Dorsolateral prefrontal cortex (tissue), 122 donors: ENCODE measurements at places on chromosomes 6 and 20.
A peak's percentile ranks its signal among the peaks of the same experiment; 100 is the strongest.

- no peak for DNase-seq
Observed at GRCh38 chr6:16805243-16805950, 44.1 kb upstream of the ATXN1 start.

GRCh38 chr20:34896086-34896621, 19.7 kb downstream of the ACSS2 start:
- peak; percentile 38 for DNase-seq

- DNase-seq = no peak
Observed at GRCh38 chr20:10454151-10454750, 19.1 kb downstream of the SLX4IP start.

GRCh38 chr6:20875369-20875963, 341.2 kb downstream of the CDKAL1 start:
- no peak for DNase-seq

GRCh38 chr6:4017834-4018170, 61.1 kb downstream of the FAM217A start:
- DNase-seq = no peak

GRCh38 chr20:18284805-18285533, 3.4 kb upstream of the ZNF133 start:
- no peak for DNase-seq

- no peak for DNase-seq
Observed at GRCh38 chr20:44583157-44583556, 778 bp downstream of the PKIG start.

DNA sequence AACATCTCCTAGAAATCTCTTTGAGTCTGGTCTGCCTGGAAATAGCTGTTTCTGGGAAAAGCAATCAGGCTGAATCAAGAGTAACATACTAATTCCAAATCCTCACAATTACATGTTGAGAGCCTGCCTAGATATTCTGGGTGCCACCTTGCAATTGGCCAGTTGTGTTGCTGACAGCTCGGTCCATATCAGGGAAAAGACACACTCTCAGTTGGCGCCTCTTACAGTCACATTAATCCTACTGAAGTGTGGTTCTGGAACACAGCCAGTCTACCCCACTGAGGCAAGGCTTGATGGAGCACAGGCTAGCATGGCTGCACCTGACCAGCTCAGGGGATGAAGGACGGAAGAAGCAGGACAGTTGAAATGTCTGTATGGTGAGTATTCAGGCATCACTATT, 121.4 kb upstream of the TAB2 start:
- no peak for DNase-seq

GRCh38 chr6:168609914-168610490, 169.0 kb downstream of the SMOC2 start:
- DNase-seq = no peak

GRCh38 chr6:41066867-41067304, 5.3 kb downstream of the OARD1 start:
- DNase-seq = peak; percentile 68

- no peak for DNase-seq
Observed at GRCh38 chr6:152087701-152088100, 280.2 kb downstream of the ESR1 start.

DNA sequence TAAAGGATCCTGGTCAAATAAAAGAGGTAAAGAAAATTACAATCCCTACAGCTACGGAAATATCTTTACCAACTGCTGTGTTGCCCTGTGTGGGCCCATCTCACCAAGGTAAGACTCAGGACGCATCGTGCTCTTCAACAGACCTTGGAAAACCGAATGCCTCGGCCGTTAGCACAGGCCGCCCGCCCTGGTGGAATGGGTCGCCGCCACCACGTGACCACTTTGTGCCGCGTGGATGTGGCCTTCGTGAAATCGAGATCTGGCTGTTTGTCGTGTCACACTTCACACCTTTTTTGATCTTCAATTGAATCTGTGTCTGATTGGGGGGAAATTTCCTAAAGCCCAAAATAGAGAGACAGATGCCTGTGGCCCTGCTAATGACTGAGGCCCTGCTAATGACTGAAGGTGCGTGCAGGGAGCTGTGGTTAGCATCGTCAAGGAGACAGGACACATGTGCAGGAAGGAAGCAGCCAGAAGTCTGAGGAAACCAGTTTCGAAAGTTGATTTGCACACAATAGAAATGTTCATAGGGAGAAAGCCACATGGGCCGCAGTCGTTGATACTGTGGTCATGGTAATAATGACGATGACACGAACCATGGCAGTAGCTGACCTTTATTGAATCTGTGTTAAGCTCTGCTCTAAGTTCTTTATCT, 175.7 kb upstream of the SNX9 start:
- DNase-seq = no peak

GRCh38 chr6:167426651-167427050, 101.8 kb downstream of the TTLL2 start:
- no peak for DNase-seq

DNA sequence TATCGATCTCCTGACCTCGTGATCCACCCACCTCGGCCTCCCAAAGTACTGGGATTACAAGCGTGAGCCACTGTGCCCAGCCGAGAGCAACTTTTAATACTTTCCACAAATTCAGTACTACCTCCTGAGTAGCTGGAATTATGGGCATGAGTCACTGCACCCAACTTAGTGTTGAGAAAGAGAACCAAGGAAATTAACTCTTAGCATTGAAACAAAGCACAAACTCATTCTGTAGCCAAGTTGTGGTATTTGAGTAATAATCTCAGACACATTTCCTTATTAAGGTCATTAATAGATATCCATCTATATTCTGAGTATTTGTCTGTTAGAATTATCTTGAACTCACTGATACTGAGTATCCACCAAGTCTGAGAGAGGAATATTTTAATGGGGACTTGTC, 14.3 kb upstream of the ELOVL2 start:
- DNase-seq = no peak

DNA sequence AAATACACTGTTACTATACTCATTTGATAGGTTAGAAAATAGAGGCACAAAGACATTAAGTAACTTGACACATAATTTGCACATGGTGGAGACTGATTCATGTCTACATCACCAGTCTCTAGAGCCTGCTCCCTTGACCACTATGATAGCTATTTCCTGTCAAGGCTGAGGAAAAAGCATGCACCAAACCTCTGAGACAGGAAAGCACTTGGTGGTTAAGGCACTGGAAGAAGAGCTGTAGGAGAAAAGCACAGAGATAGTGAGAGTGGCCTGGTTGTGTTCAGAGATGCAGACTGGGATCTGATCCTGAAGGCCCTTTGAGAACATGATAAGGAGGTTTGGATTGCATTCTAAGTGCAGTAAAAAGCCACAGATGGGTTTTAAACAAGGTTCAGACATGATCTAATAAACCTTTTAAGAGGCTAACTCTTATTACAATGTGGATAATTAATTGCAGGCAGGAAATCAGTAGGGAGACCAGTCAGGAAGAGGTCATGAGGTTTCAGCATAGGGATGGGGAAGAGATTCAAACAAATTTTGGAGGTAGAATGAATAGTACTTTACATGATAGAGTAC, 168.9 kb downstream of the PHF3 start:
- DNase-seq = no peak

GRCh38 chr20:49323622-49324238, 45.9 kb upstream of the ZNFX1 start:
- no peak for DNase-seq

- no peak for DNase-seq
Observed at GRCh38 chr20:14853079-14853478, 515.7 kb upstream of the FLRT3 start.

- no peak for DNase-seq
Observed at GRCh38 chr6:134738211-134738885, 211.6 kb downstream of the ALDH8A1 start.

DNA sequence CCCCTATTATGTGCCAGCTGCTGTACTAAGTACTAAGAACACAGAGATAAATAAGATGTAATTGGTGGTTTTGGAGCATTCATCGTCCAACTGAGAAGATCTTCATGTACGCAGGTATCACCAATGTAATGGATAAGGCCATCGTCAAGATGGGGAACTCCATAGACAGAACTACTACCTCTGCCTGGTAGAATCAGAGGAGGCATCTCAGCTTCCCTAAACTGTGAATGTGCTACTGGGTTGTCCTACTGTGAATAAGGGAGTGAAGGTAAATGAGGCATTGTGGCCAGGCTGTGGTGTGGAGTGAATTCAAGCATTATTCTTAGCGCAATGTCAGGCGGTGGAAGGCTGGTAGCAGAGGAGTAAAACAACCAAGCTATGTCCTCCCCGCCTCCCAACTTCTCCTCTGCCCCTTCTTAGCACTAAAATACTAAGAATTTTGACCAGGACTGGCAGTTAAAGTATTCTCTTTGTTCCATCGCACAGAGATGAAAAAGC, 68.2 kb downstream of the TBC1D7 start:
- DNase-seq = no peak

- no peak for DNase-seq
Observed at GRCh38 chr6:16248271-16248853, 10.0 kb downstream of the GMPR start.

- DNase-seq = no peak
Observed at GRCh38 chr20:49583669-49584417, 15.9 kb upstream of the PTGIS start.

DNA sequence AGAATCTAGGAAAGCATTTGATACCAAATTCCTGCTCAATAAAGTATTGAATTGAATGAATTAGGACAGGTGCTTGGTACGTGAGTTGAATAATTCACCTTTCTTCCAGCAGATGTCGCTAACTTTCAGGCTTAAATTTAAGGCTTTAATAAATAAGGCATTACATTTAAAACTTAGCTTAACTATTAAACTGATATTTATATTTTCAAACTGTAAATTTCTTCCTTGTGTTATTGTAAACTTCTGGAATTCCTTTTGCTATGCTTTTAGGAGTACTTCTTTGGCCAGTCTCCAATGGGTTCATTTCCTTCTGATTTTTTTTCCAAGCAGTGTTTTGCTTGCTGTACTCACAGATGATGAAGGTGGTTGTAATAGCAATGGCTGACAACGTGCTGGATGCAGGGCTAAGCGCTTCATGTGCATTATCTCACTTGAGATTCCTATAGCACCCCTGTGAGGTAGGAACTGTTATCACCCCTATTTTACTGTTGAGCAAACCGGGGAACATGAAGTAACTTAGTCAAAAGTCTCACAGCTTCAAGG, 71.3 kb upstream of the SLC2A12 start:
- no peak for DNase-seq
